Smooth muscle cell of the pulmonary artery (primary cell): ENCODE measurements at places on chromosomes 3 and 15. TPM values are rescaled to one million over a fixed set of nuclear protein-coding genes. Genes with fewer than 3 reads are reported as not detected.

SEMA6D gene
- total RNA-seq = 4.4 and 12.3 TPM in 2 replicates

QTRT2 gene
- total RNA-seq = 12.8 and 14.1 TPM in 2 replicates

GOLGA6A gene
- total RNA-seq = 0.03 and 0.07 TPM in 2 replicates

SLC28A1 gene
- total RNA-seq = 0.10 TPM in 1 of 2 replicates, not detected in the other

LMAN1L gene
- 0.26 TPM in 1 of 2 replicates, not detected in the other for total RNA-seq
